ENCODE measurements at places on chromosomes 16 and 17. TPM values are rescaled to one million over a fixed set of nuclear protein-coding genes. Genes with fewer than 3 reads are reported as not detected.

The HOXB1 gene
- total RNA-seq = not detected

The CDRT15 gene
- total RNA-seq = not detected

The ANKS4B gene
- not detected for total RNA-seq

The ELMO3 gene
- 1.8 TPM for total RNA-seq

The KIF18B gene
- total RNA-seq = 0.18 TPM

The EFCAB5 gene
- total RNA-seq = not detected

The PRSS8 gene
- not detected for total RNA-seq

The FOXL1 gene
- total RNA-seq = 1.2 TPM

The EPN3 gene
- total RNA-seq = 9.3 TPM

The AHSP gene
- total RNA-seq = not detected

The LRRC46 gene
- total RNA-seq = 0.44 TPM

The ITGA2B gene
- 0.48 TPM for total RNA-seq

The CSH2 gene
- total RNA-seq = not detected

The SDR42E2 gene
- not detected for total RNA-seq

The EPX gene
- total RNA-seq = not detected

The TEDC2 gene
- 2.7 TPM for total RNA-seq

The HBA2 gene
- total RNA-seq = 1,670 TPM

The ARHGAP44 gene
- total RNA-seq = 7.4 TPM

The USB1 gene
- 61.9 TPM for total RNA-seq

The TNFSF12 gene
- 20.3 TPM for total RNA-seq

The MEFV gene
- 0.69 TPM for total RNA-seq

The KRT31 gene
- not detected for total RNA-seq

The MAP3K3 gene
- total RNA-seq = 53.3 TPM

The PDIA2 gene
- total RNA-seq = 5.1 TPM

The NLK gene
- total RNA-seq = 18.3 TPM

The GOT2 gene
- total RNA-seq = 547 TPM

The ITPRIPL2 gene
- 11.0 TPM for total RNA-seq

The KRTAP2-3 gene
- total RNA-seq = not detected

The TBC1D3K gene
- total RNA-seq = not detected

The UMOD gene
- not detected for total RNA-seq

The HES7 gene
- total RNA-seq = not detected

The FAM171A2 gene
- 0.77 TPM for total RNA-seq

The NUPR1 gene
- total RNA-seq = 42.8 TPM

The SCN4A gene
- total RNA-seq = 1.5 TPM

The ASPHD1 gene
- total RNA-seq = 0.32 TPM

The ITGAD gene
- total RNA-seq = not detected

The FN3K gene
- total RNA-seq = 121 TPM

The KCTD19 gene
- not detected for total RNA-seq

The KCNH6 gene
- not detected for total RNA-seq

The SCO1 gene
- 27.7 TPM for total RNA-seq

The CLEC18C gene
- total RNA-seq = 0.13 TPM

The SCARF1 gene
- 13.7 TPM for total RNA-seq

The GPR139 gene
- not detected for total RNA-seq

The FLYWCH2 gene
- total RNA-seq = 20.1 TPM

The DOC2A gene
- total RNA-seq = not detected

The TNK1 gene
- 2.2 TPM for total RNA-seq

The RAB11FIP4 gene
- 9.4 TPM for total RNA-seq

The FLYWCH1 gene
- 30.8 TPM for total RNA-seq

The PLA2G10 gene
- not detected for total RNA-seq
